Stimulated activated CD8-positive, alpha-beta memory T cell treated with anti-CD3 and anti-CD28 coated beads, Interleukin-7, amount 100 ng/mL, for 48 hours (primary cell): ENCODE measurements at places on chromosomes 3 and 15.

DNA sequence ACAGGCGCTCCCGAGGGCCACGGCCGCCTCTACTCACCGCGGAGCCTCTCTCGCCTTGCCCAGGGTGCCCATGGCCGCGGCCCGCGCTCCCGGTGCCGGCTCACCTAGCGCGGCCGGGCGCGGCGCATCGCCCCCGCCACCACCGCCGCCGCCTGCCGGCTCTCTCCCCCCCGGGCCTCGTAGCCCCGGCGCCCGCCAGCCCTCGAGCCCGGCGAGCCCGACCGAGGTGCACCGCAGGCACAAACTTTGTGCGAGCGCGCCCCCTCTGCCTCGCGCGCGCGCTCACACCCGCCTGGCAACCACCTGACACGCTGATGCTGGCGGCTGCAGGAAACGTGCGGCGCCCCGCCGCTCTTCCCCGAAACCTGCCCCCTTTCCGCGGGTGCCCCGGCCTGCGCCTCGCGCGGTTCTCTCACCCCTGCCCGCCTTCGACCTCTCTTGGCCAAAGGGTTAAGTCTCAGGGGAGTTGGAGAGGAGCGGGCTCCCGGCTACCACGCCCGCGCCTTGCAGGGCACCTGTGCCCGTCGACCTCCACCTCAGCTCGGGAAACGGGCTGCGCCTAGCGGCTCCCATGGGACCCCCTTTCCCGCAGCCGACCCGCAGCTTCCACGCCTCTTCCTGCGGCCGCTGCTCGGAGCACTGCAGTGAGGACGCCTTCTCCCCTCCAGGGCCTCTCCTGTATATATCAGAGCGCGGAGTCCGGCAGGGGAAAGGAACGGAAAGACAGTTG lies at the start of gene RASGRP1:
Gene RASGRP1 (minus strand): TSS at position 258 of the 730 bp plus-strand sequence. CDS start 186 bp downstream, at position 72.
- no peak for DNase-seq

GRCh38 chr3:169558371-169558770 lies 105.1 kb downstream of the MECOM start:
- DNase-seq = no peak

GRCh38 chr15:93413745-93414144 lies 324.7 kb upstream of the RGMA start:
- no peak for DNase-seq

DNA sequence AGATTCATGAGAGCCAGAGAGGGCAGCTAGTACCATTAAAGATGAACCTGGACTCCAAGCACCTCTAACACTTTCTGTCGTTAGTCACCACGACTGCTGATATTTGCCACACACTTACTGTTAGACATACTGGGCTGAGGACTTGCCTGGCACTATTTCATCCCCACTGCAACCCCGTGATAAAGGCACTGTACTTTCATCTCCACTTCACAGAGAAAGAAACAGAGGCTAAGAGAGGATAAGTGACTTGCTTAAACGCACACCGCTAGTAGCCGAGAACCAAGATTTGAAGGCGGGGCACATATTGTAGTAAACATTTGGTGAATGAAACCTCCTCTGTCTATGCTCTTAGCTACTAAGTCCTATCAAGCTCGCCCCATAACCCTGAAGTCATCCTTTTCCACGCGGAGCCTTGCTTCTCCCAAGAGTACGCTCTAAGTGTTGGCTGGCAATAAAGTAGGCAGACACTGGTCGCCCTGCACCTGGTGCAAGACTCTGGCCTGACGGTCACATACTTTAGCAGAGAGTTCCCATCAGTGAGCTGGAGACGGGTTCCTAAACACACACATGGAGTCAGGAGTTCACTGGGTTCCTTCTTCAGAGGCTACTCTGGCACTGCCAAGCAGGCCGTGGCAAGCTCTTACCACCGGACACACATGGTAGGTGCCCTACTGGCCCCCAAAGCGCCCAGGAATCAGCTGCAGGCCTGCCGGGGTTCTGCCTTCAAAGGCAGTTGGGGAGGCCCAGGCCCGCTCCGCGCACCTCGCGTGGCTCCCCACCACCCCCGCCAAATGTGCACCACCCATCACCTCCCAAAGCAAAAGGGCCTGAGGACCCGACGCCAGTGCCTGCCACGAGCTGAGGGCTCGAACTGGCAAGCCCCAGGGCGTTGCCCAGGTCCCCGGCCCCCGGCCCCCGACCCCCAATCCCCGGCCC lies 951 bp downstream of the POMGNT2 start:
- DNase-seq = no peak

DNA sequence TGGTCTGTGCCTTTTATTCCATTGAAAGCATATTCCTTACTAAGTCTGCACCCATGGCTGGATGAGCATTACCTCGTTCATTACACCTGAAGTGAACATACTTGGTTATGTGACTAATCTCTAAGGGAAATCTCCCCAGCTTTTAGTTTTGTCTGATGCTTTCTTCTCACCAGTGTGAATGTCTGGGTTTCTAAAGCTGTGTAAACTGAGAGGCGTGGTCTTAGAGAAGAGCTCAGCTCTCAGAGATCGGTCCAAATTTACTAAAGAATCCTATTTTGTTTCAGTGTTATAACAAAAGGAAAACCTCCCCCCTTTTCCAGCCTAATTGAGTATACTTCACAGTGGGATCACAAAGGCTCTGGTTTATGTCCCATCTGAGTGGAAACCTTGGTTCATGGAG lies 352.3 kb downstream of the PTPRG start:
- DNase-seq = no peak

GRCh38 chr3:64225695-64226499 lies 631 bp upstream of the PRICKLE2 start:
- DNase-seq = no peak
